ENCODE measurements at places on chromosomes 6 and 20.

GRCh38 chr6:28929887-28930620 is 6.3 kb upstream of the TRIM27 start:
- DNase-seq: no peak

DNA sequence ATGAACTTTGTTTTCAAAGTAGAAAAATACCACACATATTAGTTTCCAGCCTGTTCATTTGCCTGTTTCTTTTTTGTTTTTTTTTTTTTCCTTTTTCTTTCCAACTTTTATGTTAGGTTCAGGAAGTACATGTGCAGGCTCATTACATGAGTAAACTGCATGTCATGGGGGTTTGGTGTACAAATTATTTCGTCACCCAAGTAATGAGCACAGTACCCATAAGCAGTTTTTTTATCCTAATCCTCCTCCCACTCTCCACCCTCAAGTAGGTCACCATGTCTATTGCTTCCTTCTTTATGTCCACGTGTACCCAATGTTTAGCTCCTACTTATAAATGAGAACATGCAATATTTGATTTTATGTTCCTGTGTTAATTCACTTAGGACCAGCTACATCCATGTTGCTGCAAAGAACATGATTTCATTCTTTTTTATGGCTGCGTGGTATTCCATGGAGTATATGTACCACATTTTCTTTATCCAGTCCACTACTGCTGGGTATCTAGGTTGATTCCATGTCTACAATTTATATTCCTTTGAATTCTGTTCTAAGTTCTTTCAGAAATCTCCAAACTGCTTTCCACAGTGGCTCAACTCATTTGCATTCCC is 31.8 kb downstream of the SNX14 start:
- DNase-seq: no peak

- no peak for DNase-seq
Measured at GRCh38 chr6:116087437-116088027, 13.1 kb upstream of the NT5DC1 start.

- DNase-seq: no peak
Measured at GRCh38 chr20:43825581-43825980, 89.1 kb upstream of the TOX2 start.

DNA sequence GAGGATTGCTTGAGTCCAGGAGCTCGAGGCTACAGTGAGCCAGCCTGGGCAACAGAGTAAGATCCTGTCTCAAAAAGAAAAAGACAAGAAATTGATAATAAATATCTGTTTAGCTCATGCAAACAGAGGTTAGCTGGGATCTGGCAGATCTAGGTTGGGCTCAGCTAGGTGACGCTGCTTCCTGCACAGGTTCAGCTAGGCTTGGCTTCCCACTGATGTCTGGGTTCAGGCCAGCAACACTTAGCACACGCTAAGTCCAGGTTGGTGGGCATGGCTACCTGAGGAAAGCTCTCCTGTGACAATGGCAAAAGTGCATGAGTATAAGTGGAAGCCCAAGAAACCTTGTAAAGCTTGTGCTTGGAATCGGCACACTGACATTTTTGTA is 48.7 kb downstream of the RIN2 start:
- no peak for DNase-seq

- no peak for DNase-seq
Measured at GRCh38 chr6:120378582-120379220, 955.6 kb downstream of the TBC1D32 start.

DNA sequence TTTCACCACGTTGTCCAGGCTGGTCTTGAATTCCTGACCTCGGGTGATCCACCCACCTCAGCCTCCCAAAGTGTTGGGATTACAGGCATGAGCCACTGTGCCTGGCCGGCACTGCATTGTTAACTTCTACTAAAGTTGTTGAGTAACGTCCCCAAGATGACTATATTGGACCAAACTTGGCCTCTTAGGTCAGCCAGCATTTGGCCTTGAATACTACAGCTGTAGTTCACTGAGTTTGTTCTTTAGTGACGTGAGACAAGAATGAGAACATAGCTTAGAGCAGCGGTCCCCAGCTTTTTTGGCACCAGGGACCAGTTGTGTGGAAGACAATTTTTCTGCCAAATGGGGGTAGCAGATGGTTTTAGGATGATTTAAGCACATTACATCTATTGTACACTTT is 237.1 kb downstream of the TBC1D7 start:
- no peak for DNase-seq

DNA sequence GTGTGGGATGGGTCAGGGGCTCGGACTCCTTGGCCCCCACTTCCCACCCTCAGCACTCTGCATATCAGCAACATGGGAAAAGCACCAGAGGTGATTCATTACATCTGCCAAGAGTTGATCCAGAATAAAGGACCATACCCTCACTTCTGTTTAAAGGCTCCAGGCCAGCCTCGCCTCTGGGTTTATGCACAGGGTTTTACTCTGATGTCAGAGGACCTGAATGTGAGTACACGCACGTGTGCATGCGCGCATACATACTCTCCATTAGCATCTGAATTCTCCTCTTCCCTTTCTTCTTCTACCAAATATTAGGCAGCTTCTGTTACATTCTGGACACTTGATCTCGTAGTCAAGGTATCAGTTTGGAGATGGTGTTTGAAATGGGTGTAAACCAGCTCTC is 114.7 kb upstream of the SPTLC3 start:
- DNase-seq: no peak

GRCh38 chr6:42969431-42969830 is 8.9 kb downstream of the GNMT start:
- no peak for DNase-seq

GRCh38 chr20:33163856-33164762 is 3.9 kb upstream of the BPIFA2 start:
- DNase-seq: no peak

- DNase-seq: no peak
Measured at GRCh38 chr6:31090973-31091364, 21.4 kb downstream of the C6orf15 start.

DNA sequence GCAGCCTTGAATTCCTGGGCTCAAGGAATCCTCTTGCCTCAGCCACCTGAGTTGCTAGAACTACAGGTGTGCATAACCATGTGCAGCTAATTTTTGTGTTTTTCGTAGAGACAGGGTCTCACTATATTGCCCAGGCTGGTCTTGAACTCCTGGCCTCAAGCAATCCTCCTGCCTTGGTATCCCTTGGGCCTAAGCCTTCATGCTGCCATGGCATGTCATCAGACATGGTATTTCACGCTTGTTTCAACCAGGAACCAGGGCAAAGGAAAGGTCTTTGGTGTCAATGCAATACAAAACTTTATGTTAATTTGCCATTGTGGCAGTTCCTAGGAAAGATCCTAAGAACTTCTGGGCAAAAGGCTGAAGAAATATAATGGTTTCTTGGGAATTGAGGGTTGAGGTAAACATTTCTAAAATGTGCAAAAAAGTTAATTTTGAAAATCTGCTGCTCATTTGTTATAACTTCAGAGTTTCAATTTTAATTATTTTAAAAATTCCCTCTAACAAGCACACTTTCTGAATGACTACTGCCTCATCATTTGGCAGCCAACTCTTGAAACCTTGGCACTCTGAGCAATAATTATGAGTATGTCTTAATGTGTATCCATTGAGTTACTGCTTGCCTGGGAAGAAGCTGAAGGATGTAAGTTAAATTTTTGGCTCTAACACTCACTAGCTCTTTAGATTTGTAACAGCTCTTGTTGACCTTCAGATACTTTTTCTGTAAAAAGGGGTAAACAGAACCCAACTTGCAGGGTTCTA is 154.1 kb downstream of the GJA10 start:
- no peak for DNase-seq

DNA sequence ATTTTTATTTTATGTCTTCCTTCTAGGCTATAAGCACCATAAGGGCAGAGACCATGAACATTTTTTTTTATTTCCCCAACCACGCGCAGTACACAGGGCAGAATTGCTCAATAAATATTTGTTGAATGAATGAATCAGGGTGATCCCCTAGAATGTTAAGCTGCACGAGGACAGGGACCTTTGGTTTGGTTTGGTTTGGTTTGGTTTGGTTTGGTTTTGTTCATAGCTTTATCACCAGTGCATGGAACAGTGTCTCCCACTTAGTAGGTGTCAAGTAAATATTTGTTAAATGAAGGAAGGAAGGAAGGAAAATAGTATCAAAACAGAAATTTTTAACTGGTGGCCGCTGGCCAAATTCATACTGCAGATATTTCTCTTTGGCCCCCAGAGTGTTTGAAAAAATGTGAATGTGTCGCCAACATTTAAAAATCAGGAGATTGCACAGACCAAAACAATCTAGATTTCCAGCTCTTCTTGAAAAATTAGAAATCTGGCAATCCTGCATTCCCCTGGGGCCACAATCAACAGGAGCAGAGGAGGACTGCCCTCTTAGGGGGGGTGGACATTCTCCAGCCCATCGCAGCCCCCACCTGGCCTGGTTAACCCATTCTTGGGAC is 205.3 kb downstream of the EYA2 start:
- no peak for DNase-seq

DNA sequence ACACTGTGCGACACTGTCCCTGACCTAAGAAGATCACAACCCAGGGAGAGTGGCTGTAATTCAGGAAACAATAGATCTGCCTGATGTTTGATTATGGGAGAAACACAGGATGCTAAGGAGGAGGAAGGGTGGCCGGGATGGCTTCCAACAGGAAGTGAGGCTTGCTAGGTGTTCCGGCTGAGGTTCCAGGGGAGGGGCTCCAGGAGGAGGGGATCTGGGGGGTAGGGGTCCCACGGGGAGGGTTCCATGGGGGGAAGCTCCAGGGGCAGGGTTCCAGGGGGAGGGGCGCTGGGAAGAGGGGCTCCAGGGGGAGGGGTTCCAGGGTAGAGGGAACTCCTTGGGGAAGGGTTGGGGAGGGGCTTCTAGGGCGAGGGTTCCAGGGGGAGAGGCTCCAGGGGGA is 48.6 kb downstream of the DAAM2 start:
- no peak for DNase-seq

- no peak for DNase-seq
Measured at GRCh38 chr6:147909640-147910039, 401.1 kb downstream of the SAMD5 start.

- DNase-seq: no peak
Measured at GRCh38 chr6:147287869-147288271, 83.7 kb downstream of the STXBP5 start.

GRCh38 chr6:97053643-97054411 is 129.3 kb downstream of the KLHL32 start:
- DNase-seq: no peak

DNA sequence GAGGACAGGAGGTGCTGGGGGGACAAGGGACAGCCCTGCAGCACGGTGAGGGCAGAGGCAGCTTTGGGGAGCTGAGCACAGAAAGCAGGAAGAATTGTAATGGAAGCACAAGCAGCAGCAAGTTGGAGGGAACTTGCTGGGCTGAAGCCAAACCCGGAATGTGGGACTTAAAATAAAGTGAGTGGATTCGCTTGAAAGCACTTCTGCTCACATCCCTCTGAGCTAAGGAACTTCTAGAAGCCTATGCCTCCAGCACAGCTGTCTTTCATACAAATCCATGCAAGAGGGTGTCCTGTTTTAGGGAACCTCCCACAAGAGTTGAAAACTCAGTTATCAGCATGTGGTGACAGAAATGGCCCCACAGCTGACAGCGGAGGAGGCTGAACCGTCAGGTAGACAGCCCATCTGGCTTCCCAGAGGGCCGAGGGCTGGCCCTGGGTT is 71.4 kb upstream of the MLN start:
- no peak for DNase-seq

- DNase-seq: no peak
Measured at GRCh38 chr6:89100114-89100513, 17.8 kb downstream of the SRSF12 start.

GRCh38 chr20:56350842-56351241 is 7.9 kb upstream of the FAM210B start:
- no peak for DNase-seq

DNA sequence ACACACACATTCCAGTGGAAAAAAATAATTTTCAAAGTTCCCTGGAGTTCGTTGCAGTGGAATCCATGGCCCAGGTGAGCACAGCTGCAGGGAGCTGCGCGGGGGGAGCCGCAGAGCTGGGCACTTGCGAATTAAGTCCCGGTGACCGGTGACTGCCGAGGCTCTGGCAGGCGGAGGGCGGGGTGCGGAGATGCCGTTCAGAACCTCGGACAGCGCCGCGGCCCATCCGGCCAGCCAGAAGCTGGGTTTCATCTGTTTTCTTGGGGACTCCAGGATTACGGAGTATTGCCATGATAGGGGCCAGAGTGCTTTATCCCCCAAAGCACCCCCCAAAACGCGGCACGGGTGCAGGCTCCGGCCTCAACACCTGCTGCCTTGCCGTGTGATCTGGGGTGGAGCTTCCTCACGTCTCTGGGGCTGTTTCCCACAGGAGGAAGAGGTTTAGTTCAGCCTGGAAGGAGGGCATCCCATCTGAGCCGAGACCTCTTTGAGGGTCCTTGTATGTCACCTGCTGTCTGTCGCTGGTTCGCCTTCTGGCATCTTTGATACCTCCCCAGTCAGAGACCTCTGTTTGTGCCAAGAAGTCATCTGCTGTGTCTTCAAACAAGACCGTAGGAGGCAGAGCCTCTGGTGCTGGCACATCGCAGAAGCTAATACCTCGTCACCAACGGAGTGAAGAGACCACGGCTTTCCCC is 99.4 kb downstream of the YTHDF1 start:
- DNase-seq: no peak

DNA sequence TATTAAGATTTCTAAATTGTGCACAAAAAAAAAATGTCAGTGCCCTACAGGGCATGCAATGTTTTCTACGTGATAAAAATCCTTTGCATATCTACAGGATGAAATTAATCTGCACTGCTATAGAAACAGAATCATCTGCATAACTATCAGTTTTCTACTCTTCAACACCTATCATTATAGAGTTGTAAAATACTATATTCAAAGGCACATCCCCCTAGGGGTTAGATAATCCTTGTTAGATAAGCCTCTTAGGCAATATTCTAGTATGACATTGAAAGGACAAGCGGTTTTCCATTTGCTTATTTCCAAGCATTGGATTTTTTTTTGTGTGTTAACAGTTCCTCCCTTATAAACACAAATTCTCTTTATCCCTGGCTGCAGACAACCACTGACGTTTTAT is 98.7 kb upstream of the LAMA2 start:
- DNase-seq: no peak

GRCh38 chr6:8000188-8000596 is 64.0 kb downstream of the BLOC1S5 start:
- no peak for DNase-seq

- no peak for DNase-seq
Measured at GRCh38 chr6:134740473-134741199, 209.3 kb downstream of the ALDH8A1 start.

- no peak for DNase-seq
Measured at GRCh38 chr6:39610221-39610620, 115.0 kb downstream of the KIF6 start.

All from stimulated activated CD8-positive, alpha-beta memory T cell treated with anti-CD3 and anti-CD28 coated beads, Interleukin-4, amount 100 ng/mL, for 1 hour (primary cell).